ENCODE measurements at places on chromosomes 3 and 15.

- no peak for DNase-seq
These were observed 11.2 kb upstream of the SUMF1 start for GRCh38 chr3:4478261-4478660.

- DNase-seq: no peak
These were observed 10.7 kb upstream of the ANXA2 start for GRCh38 chr15:60408463-60408981.

GRCh38 chr3:12438318-12438717, 46.0 kb upstream of the TSEN2 start:
- DNase-seq: no peak

DNA sequence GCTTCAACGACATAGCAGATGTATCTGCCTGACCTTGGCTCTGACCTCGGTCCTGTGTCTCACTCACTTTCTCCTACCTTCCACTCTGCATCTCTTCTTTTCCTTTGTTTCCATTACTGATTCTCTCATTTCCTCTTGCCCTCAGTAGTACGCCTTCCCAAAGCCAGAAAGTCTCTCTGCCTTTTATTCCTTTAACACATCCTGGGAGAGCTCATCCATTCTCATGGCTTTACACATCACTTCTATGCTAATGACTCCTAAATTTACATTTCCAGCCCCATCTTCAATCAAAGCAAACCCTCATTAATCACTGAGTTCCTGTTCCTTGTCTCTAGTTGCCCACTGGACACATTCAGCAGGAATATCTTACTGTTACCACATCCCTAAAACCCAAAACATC, 938.6 kb downstream of the NTRK3 start:
- DNase-seq: no peak

GRCh38 chr15:56757875-56758274, 24.6 kb upstream of the ZNF280D start:
- DNase-seq: no peak

GRCh38 chr3:111669926-111670630, 74.9 kb upstream of the ZBED2 start:
- DNase-seq: no peak

DNA sequence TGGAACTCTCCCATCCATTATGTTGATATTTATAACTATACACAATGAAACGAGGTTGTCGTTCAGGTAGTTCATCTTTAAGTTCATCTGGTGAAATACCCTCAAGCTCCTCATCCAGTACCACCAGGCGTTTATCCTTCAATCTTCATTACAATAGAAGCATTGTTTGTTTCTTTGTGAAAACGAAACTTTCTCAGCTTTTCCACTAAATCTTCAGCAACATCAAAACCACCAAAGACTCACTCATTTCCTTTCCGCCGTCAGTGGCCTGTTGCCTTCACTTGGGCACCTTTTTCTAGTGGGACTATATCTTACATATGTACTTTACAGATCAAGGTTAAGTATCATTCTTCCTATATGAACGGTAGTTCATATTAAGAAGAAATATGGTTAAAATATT, 44.1 kb upstream of the TFG start:
- no peak for DNase-seq

DNA sequence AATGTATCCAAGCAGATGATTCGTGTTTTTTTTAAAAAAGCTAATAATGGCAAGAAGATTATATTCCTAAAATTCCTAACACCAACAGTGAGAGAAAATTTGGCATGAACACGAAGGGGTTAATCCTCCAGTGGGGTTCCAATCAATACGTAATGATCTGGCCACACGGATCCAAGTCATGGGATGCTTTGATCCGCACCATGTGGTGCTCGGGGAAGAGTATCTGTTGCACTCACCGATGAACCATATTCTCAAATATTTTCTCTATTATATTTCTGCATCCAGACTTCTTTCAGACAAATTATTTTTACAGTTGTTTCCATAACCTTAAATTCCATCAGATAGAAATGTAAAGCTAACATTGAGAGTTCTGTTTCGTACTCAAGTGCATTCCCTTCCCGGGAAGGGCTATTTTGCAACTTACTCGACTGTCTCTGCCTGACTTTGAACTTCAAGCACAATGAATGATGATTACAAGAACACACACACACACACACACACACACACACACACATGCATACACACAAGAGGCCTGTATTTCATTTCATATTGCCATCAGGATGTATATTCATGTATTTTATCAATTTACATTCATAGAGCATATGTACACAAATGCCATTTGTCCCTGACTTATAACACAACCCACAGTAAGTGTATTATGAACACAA, 567.2 kb downstream of the FOXP1 start:
- no peak for DNase-seq

DNA sequence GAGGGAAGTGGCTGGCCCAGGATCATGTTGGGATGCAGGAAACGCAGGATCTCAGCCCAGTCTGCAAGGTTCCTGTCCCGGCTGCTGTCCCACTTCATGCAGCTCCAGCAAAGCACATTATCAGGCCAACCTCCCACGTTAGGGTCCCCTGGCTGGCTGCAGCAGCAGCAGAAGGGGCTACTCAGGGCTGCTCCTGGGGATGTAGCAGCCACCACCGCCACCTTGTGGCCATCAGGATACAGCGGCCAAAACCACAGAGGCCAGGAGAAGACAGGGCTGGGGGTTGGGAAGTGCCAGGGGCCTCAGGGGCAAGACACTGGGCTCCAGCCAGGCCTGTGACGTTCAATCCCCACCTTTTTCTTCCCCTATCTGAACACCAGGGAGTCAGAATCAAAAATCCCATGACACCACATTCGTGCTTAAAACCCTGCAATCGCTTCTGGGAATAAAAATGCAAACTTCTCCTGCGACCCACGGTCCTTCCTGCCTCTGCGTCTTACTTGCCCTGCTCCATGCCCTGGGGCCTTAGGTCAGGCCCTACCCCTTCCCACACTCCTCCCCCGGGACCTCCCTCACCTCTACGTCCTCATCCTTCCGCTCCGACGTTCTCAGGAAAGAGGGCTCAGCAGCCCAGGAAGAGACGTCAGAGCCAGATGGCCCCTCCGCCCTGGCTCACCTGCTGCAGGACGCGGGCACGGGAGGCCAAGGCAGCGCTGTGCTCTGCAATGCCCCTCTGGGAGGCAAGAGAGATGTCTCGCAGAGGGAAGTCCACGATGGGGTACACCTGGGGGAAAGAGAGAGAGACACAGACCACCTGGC, 21.5 kb downstream of the SSUH2 start:
- DNase-seq: peak; percentile 83

- no peak for DNase-seq
These were observed 258.9 kb downstream of the PDZRN3 start for GRCh38 chr3:73365756-73366397.

GRCh38 chr3:157069406-157069805, 90.5 kb downstream of the CCNL1 start:
- no peak for DNase-seq

All from 8988T (cell line).